ENCODE measurements at places on chromosomes 6 and 20.

DNA sequence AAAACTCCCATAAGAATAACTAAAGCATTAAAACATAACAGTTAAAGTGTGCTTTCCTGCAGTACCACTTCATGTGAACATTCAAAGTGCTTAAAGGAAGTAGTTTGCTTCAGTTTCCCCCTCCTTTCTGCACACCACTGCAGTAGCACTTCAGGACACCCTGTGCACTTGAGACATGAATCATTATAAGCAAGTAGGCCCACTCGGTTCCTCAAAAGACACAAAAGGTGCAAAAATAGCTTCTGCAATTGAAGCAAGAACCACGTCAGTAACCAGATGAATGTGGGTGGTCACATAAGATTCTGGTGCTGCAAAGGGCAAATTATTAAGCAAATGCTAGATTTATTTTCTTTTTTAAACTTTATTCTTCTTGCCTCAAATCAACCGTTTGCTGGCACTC lies 160.6 kb downstream of the HIVEP2 start:
- DNase-seq, result no peak

- DNase-seq, result no peak
Measured at GRCh38 chr6:38910207-38910606, 138.4 kb upstream of the GLP1R start.

DNA sequence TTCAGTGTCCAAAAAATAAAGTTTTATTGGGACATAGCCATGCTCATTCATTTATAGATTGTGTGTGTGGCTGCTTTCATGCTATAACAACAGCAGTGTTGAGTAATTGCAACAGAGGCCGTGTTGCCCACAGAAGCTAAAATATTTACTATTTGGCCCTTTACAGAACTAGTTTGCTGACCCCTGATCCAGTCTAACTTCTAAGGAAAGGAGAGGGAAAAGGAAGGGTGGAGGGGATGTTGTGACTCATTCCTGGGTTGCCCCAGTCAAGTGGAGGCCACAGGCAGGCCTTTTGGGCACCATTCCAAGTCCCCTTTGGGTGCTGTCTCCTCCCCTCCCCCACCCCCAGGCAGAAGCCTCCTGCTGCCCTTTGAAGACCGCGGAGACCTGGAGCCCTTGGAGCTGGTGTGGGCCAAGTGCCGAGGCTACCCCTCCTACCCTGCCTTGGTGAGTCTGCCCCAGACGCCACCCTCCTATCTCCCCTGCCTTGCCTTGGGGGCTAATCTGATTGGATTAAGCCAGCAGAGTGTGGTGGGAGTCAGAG lies 28.4 kb downstream of the BRPF3 start:
- DNase-seq, result no peak

DNA sequence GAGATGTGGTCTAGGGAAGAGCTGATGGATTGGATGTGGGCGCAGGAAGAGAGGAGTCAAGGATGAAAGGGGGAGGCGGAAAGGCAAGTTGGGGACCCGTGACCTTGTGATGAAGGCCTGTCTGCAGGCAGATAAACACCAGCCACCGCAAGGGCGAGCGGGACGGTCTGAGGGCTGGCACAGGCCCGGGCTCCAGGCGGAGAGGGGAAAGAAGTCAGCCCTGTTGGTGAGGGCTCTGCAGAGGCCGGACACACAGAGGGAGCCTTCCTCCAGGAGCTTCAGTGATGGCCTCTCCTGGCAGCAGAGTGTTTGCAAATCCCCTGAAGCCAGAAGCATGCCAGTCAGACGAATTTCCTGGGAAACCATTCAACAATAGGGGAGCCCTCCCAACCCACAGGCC lies 112.2 kb downstream of the ZDHHC14 start:
- no peak for DNase-seq

DNA sequence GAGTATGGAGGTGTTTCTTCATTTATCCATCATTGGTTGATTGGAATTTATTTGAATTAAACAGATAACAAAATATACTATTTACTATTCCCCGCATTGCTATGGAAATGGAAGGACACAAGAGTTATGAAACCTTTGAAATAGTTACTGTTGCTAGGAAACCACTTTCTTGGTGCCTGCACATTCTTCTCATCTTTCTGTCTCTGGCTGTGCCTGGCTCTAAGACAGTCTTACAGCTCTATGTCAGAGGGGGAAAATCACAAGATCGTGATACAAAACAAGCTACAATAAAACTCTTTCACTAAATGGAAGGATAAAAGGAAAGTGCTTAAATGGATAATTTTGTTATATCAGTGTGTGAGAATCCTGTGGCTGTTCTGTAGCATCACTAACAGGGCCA lies 453.0 kb downstream of the LMBRD1 start:
- no peak for DNase-seq

DNA sequence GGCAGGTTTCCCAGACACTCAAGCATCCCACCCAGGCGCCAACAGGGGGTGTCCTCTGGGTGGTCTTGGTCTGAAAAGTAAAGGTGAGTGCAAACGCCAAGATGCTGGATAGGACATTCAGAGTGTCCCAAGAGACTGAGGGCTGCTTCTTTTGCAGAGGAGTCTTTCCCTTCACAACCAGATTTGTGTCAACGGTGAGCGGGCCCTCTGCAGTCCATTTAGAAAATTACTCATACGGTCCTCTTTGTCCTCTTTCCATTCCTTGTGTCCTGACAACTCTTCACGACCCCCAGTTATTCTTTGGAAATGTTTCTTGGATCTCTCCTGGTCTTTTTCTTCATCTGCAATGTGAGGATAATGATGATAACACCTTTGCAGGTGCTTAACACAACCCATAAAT lies 257.8 kb downstream of the CDC5L start:
- no peak for DNase-seq

DNA sequence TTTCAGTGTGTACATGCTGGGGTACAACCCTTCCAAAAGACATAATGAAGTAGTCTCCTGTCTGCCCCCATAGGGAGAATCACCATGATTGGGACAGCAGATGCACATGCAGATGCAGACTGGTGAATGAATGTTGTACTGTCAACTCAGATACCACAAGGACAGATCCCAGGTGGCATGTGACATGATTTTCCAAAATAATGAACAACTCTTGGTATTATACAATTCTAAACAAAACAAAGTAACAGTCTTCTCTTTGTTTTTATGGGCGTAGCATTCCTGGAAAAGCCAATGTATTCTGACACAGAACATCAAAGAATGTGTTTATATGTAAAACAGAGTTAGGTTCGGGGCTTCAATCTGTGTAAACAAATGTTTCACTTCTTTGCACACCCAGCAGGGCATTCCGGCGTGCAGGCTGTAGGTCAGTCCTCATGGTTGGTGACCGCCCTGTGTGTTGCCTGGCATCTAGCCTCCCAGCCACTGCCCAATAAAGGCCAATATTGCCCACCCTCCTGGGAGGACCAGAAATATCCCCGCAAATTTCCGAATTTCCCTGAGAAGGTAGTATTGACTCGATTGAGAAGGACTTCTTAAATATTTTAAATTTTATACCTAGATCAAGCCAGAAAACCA lies 127.7 kb downstream of the KLHL32 start:
- no peak for DNase-seq

GRCh38 chr6:73732845-73733675 lies 37.1 kb downstream of the CD109 start:
- DNase-seq, result peak; percentile 28

- no peak for DNase-seq
Measured at GRCh38 chr6:27742833-27743573, 169.2 kb downstream of the OR2B2 start.

DNA sequence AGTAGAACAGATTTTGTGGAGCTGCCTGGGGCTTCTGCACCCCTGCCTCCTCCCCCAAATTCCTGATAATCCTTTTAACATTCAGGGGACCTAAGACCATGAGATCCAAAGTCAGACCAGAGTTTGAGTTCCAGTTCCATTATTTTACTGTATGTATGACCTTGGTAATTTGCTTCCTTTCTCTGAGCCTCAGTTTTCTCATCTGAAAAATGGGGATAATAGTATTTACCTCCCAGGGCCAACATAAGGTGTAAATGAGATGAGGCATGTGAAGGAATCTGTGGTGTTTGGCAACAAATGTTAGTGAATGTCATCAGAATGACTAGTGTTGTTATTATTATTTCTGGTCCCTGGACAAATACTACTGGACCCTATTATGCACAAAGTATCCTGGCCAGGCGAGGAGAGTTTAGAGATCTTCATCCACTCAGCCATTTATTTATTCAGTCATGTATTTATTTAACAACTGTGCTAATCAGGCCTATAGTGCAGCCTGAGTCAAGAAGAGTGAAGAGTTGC lies 47.3 kb downstream of the CDH22 start:
- DNase-seq, result no peak

DNA sequence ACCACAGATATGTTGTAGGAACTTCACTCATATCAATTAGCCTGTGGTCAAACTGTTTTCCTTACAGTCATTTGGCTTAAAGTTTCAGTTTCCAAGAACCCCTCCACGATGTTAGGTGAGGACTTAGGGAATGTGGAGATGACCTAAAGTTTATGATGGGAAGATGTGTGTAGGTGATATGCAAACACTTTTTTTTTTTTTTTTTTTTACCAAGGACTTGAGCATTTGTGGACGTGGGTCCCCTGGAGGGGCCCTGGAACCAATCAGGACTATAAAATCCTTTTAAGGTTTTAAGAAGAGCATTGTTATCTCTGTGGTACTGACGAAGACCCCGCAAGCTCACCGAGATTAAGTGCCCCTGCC lies 478 bp upstream of the MTHFD1L start:
- no peak for DNase-seq

DNA sequence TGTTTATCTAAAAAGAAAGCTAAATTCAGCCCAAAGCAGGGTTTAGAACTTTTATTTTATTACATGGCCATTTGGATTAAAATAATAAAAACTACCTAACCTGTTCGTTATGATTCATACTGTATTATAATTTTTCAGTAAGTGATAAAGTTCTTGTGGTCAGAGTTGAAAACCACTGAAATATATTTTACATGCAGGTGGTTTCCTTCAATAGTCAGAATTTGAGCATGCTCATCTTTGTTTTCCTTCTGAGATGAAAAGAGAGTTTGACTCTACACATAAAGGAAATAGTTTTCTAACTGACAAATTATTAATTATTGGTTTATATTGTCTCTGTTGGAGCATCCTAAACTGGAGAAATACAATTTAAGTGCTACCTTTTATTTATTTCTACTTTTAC lies 114.0 kb upstream of the FKBP1C start:
- no peak for DNase-seq

DNA sequence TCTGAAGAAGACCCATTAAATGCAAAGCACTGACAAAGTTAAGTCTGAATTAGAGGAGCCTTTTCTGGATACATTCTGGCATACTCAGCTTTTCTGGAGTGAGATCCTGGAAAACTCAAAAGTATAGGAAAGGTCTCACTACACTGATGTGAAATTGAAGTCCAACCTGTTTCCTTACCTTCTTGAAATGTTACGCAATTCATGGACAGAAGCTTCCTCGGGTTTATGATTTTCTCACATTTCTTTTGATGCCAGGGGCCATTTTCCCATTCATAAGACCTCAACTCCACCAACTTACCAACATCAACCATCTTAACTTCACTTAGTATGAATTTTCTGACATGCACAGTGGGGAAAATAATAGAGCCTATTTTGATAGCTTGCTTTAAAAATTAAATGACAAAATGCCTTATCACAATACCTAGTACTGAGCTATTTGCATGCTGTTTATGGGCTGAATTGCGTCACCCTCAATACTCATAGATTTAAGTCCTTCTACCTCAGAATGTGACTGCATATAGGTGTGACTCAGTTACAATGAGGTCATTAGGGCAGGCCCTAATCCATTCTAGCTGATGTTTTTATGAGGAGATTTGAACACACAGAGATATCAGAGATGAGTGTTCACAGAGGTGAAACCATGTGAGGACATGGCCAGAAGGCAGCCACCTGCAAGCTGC lies 73.4 kb upstream of the RAB32 start:
- DNase-seq, result no peak

GRCh38 chr20:3964719-3965118 lies 50.6 kb downstream of the RNF24 start:
- DNase-seq, result no peak

GRCh38 chr6:39344821-39345280 lies 22.3 kb upstream of the KCNK16 start:
- DNase-seq, result no peak

- no peak for DNase-seq
Measured at GRCh38 chr6:109834595-109835437, 143.3 kb upstream of the GPR6 start.

DNA sequence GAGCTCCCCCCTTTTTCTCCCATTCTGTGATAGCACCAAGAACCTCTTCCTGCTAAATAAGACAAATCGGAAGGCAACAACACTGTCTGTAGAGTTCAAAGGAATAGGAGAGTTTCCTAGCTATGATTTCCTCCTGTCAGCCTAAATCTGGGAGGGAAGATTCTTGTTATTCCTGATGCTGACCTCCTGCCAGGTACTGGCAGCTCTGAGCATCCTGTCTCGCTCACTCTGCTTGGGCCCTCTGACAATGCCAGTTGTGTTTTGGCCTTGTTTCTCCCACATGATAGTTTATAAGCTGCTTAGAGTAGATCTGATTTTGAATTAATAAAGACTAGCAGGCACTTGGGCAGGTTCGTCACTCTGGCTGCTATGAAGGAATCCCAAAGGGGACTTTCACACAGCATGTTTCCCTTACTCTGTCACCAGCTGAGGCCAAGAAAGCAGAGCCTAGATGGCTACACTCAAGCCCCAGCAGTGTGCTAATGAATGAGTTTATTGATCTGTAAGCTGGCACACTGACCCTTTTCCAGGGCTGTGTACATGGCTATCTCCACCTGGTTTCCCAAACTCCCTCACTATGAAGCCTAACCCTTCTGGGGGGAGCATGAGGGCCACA lies 52.3 kb downstream of the UQCC1 start:
- DNase-seq, result no peak

DNA sequence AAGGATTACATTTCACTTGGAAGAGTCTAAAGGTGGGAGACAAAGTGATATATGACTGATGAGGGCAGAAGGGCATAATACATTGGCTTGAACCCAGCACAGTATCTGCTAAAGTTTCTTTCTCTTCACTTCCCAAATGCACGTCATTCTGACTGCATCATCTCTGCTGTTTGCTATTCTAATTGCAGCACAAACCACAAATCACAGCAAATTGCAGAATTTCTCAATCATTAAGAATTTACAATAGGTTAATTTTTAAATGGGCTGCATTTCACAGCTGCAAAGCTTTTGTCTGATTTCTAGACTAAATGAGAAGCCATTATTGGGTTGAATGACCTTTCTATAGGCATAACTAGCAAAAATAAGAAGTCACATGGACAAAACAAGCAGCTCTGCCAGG lies 337.0 kb downstream of the RNGTT start:
- no peak for DNase-seq

Measured in non-pigmented ciliary epithelial cell (primary cell).